ENCODE measurements at places on chromosomes 2 and 18.

DNA sequence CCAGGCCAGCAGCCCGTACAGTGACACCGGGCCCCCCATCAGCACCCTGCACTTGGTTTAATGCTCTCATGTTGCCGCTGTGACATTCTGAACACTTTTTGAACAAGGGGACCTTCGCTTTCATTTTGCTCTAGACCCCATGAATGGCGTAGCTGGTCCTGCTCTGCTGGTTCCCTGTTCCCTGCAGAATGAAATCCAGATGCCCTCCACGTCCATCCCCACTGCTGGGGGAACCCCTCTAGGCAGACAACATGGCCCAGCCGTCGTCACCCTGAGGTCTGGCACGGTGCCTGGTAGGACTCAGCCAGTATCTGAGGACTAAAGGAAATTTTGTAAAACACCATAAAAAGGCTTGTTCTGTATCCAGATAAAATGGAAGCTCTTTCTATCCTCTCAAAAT, 128.6 kb downstream of the KCTD1 start:
- DNase-seq, result no peak

DNA sequence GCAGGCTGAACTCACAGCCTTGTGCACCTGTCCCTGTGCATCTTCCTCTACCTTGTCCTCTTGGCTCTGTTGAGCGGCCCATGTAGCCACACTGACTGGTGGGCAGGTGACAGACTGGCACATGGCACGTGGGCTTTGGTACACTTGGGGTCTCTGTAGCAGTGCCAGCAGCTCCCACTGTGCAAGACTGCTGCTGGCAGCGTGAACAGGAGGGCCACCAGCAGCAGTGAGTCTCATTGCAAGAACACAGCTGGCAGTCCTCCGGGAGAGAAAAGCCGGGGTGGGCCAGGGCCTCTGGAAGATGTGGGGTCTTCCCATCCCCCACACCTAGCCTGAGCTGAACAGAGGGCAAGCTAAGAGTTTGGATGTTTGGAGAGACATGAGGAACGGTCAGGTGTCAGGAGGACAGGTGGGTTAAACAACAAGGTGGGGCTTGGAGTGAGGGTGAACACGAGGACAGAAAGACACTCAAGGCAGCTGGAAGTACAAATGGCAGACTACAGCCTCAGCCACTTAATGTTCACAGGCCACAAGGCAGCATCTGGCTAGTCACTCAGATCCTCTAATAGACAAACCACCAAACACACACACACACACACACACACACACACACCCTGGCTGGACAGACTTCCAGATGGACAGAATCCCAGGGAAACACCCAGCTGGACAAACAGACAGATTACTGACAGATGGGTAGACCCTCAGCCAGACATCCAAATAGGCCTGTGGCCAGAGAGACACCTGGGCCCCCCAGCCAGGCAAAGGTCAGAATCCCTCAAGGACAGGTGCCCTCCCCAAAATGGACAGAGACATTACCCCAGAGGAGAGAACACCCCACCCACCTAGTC, 2.3 kb upstream of the PTPN18 start:
- DNase-seq, result no peak

- DNase-seq, result no peak
Measured at GRCh38 chr2:71658771-71659170, 205.4 kb downstream of the DYSF start.

- DNase-seq, result no peak
Measured at GRCh38 chr2:236862961-236863728, 222.5 kb upstream of the COPS8 start.

- DNase-seq, result peak; percentile 69
Measured at GRCh38 chr2:147843864-147844696, 749 bp upstream of the ACVR2A start.

- DNase-seq, result no peak
Measured at GRCh38 chr2:48709096-48710034, 46.2 kb downstream of the LHCGR start.

GRCh38 chr2:190344276-190344827, 963 bp downstream of the INPP1 start:
- no peak for DNase-seq

GRCh38 chr2:127707890-127708648, 6.8 kb downstream of the SFT2D3 start:
- DNase-seq, result no peak

GRCh38 chr18:74342416-74343043, 26.9 kb downstream of the C18orf63 start:
- DNase-seq, result no peak

- DNase-seq, result no peak
Measured at GRCh38 chr18:33835419-33835818, 257.4 kb downstream of the ASXL3 start.

DNA sequence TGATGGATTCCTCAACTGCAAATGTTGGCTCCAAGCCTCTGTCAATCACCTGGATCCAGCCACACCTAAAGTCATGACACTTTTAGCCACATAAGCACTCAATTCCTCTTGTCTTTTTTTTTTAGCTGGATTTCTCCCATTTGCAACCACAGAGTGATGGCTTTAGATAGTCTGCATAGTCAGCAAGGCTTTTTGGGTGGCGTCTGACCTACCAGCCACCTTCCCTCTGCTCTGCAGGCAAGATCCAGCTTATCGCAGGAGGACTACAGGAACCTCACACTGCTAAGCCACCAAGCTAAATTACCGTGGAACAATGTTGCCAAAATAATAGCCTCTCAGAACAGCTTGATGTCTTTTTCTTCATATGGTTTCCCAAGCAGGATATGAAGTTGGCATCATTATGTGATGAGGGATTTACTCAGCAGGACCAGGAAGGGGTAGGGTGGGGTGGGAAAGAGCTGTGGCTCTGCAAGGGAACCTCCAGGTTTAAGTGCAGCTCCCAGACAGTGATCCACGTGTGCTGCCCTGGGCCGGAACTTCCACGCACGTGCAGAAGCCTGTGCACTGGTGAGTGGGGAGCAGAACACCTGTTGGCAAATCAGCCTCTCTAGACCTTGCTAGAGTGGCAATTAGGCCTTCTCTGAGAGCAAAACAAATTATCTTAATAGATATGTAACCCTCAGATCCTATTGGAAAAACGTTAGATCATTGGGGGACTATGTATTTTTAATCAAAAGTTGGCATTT, 170.6 kb upstream of the NCK2 start:
- DNase-seq, result no peak

DNA sequence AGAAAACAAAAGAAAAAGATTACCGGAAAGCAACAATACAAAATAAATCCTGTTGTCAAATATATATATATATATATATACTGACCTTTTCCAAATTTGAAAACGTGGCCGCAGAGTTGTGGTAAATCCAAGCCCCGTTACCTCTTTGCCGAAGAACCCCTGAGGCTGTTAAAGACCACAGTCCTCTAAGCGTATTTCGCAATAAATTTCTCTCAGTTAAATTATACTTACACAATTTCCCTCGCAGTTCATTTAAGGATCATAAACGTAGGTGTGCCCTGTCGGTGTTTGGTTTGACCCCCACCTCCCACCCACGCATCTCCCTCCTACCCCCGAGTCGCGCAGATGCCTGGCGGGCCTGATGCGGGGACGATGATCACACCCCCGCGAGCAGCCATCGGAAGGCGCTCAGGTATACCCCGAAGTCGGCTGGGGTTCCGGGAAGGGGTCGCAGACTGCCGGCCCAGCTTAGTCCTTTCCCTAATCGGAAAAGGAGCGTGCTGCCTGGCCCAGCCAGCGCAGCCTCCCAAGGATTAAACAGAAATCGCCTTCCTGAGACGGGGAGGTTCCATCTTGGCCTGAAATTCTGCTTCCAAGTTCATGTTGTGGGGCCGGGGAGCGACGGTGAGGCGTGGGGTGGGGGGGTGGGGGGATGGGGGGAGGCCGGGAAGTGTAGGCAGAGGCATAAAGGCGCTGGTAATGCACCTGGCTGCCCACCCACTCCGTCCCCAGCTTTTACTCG, 2.9 kb upstream of the MEIS1 start:
- DNase-seq, result no peak

GRCh38 chr2:61149074-61149473, 12.9 kb upstream of the C2orf74 start:
- no peak for DNase-seq

GRCh38 chr18:67682516-67682915, 166.0 kb upstream of the DSEL start:
- no peak for DNase-seq

DNA sequence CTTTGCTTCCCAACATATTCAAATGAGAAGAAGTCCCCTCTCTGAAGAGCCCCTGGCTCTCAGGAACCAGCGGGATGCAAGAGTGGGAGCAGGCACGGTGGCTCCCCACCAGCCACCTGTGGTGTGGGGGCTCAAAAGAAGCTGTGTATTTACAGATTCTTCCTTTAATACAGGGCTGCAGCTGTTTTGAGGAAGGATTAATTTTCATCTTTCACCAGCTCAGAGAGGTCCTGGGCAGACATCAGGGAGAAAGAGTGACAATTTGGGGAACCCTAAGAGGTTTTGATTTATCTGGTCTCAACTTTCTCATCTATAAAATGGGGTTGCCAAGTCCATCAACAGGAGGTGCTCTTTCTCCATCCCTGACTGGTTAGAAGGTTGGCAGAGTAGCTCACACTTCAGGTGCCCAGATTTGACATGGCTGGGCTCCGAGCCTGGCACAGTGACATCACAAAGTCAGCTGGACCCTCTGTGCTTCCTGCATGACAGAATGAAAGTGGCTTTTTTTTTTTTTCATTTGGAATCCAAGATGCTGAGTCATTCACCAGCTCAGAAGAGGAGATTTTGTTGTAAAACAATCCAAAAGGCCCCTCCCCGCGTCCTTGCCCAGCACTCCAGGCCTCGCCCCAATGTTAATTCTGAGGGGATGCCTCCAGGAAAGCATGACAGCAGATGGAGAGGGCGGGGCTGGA, 15.5 kb upstream of the SIX2 start:
- no peak for DNase-seq

GRCh38 chr2:97849881-97850528, 136.6 kb downstream of the ZAP70 start:
- DNase-seq, result no peak

DNA sequence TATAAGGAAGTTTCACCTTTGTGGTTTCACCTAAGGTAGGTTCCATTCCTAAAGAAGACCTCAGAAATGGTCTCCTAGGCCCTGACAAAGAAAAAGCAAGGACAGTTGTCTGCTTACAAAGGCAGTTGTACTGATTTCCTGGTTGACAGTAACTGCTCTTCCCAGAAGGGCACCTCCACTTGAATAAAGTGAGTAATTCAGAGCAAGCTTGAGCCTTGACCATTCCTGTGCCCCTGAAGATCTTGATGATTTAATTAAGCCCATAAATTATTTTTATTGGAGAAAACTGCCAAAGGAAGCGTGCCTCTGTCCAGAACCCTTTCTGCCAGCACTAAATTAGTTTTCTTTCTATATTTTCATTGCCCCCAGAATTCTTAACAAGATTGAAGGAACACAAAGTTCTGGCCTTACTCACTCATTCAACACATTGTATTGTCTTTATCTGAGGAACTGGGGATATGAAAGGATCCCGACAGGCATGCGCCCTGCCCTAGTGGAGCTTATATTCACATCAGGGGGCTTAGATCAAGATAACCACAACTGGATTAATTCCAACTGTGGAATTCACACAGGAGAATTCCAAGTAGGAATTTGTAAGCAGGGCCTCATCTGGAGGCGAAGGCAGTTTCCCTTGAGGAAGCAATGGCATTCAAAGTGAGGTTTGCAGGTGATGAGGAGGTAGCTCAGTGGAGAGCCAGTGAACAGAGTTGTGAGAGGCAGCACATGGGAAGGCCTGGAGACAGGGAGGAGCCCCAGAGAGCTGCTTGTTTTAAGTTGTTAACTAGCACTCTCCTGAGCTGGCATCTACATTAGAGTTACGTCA, 21.2 kb downstream of the PTRHD1 start:
- no peak for DNase-seq

GRCh38 chr2:99987160-99987559, 155.2 kb downstream of the AFF3 start:
- DNase-seq, result no peak

DNA sequence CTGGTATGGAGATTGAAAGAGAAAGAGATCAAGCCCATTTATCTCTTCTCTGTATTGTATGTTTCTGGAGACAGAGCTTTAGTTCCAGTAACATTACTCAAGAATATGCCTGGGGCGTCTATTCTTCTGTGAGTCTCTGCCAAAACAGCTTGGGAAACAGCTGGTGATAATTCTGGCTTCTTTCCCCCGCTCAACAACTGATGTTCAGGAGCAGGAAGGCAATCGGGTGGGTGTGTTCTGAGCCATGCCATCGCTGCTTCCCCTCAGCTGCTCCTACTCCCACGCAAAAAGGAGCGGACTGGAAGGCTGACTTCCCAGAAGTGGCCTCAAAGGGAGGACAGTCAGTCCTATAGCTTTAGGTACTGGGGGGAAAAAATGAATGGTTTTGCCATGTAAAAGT, 695.1 kb downstream of the PLCL1 start:
- no peak for DNase-seq

DNA sequence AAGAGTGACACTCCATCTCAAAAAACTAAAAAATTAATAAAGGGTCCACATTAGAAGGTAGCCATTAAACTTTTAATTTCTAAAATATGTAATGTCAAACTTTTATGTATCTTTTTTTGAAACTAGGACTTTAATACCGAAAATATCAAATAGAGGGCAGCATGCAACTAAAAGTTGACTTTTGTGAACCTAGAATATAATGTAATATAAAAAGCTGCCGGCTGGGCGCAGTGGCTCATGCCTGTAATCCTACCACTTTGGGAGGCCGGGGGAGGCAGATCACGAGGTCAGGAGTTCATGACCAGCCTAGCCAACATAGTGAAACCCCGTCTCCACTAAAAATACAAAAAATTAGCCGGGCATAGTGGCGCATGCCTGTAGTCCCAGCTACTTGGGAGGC, 62.8 kb downstream of the INO80D start:
- DNase-seq, result no peak

- DNase-seq, result no peak
Measured at GRCh38 chr18:46080156-46080555, 8.1 kb upstream of the PSTPIP2 start.

DNA sequence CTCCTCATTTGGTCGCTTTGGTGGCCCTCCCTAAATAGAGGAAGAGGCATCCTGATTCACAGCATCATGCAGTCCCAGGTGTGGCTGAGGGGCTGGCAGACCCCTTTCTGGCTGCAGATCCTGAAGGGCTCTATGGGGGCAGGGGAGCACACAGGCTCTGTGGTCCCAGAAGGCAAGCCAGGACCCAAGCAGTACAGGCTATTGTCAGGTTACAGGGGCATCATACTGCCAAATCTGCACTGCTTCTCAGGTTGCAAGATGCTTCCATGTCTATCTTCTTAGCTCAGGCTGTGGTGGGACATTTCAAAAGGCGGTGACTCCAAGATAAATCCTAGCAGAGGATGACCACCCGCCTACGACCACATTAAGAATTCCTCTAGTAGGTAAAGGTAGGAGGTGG, 54.3 kb downstream of the TTC32 start:
- no peak for DNase-seq

DNA sequence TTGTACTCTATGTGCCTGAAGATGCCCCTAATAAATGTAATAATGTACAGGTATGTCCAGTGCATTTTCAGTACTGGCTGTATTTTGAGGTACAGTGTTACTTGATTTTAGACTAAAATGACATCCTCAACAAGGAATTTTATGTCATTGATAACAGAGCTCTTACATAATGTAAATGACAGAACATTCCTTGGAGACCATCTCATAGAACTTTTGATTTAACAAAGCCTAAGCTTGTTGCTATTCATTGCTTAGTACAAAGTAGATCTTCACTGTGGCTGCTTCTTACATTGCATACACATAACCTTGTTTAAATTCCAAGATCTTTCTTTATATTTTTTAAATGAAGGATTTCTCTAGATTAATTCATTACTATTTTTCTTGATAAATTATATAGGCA, 24.1 kb downstream of the DYNC1I2 start:
- DNase-seq, result no peak

GRCh38 chr18:42326752-42327151, 371.7 kb downstream of the PIK3C3 start:
- DNase-seq, result no peak

- no peak for DNase-seq
Measured at GRCh38 chr2:209086761-209087160, 337.1 kb upstream of the MAP2 start.

All from omental fat pad (tissue), 4 donors.